Epithelial cell of esophagus (primary cell): ENCODE measurements at places on chromosomes 7 and 10.

DNA sequence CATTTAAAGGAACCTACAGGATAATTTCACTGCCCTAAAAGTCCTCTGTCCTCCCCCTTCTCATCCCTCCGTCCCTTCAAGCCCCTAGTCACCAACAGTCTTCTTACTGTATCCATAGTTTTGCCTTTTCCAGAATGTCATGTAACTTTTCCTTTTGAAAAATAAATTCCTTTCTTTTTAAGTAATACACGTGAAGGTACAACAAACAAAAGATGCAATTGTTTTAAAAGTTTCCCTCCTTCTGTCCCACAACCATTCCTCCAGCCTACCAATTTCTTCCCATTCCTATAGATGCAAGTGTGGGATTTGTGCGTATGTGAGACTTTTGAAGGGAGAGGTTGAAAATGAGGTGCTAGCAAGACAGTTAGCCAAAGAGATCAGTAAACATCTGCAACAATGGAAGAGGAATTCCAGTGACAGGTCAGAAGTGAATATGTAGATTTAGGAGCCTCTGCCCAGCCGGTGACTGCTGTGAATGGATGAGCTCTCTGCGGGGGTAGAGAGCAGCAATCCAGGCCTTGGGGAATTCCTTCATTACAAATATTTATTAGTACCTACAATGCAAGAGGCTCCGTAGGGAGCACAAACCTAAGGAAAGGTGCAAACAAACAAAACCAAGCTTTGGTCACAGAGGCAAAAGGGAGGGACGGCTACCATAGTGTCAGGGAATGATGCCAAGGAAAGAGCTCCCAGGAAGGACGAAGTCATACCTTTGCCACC is 243.6 kb downstream of the SKIDA1 start:
- DNase-seq = no peak

DNA sequence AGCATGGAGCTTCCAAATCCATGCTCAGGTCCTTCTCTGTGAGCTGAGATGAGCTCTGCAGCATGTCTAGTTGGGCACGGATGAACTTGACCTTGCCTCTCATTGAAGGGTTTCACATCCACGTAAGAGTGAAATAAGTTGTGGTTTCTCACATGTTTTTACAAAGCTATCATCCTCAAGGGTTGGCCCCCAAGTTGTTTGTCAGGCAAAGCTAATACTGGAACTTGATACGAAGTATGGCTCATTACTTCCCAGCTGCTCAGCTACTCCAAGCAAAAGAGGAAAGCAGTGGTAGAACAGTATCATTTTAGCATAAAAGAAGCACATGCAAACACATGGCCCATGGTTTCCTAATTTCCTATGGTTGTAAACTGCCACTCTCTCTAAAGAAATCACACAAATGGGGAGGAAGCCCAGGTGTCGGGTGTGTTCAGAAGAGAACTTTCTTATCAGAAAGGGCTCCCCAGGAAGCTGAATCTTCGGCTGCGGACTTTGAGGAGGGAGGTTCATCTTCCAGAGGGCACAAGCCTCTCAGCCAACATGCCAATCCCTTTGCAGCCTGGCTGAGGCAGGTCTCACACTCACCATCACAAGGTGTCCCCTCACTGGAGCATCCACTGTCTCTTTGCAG is 45.3 kb downstream of the PDLIM1 start:
- DNase-seq = no peak

- no peak for DNase-seq
These were observed 79.0 kb upstream of the EMX2 start for GRCh38 chr10:117463545-117463920.

GRCh38 chr10:28986117-28986792 is 302.6 kb upstream of the LYZL1 start:
- peak; percentile 52 for DNase-seq

GRCh38 chr10:79125092-79125491 is 56.3 kb downstream of the ZMIZ1 start:
- DNase-seq = no peak

GRCh38 chr10:97520978-97521761 is 22.4 kb downstream of the UBTD1 start:
- no peak for DNase-seq

DNA sequence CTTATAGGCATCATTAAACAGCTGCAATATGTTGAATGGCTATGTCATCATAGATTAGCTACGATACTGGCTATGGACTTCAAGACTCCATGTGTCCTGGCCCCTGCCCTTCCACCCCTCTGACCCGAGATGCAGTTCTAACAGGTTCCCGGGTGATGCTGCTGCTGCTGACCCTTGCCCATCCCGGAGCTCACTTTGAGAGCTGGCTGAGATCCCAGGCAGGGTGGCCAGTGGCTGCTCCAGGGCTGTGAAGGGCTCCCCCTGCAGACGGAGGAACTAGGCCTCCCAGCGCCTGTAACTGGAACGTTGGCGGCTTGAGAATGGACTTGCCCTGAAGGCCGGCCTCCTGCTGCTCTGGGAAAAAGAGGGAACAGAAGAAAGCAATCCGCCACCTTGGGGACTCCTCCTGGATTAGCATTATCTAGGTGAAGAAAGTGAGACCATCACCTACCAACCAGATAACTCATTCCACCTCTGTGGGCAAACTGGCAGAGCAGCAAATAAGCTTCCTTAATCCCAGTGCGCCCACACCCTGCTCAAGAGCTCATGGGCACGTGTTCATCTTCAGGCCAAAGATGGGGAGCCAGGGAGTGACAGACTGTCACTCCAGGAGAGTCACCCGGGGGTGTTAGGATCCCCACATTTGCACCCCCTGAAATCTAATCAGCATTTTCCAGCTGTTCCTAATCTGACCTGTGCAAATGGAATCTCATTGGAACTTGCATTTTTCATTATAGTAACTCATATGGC is 56.8 kb downstream of the PARP12 start:
- DNase-seq = peak; percentile 32

DNA sequence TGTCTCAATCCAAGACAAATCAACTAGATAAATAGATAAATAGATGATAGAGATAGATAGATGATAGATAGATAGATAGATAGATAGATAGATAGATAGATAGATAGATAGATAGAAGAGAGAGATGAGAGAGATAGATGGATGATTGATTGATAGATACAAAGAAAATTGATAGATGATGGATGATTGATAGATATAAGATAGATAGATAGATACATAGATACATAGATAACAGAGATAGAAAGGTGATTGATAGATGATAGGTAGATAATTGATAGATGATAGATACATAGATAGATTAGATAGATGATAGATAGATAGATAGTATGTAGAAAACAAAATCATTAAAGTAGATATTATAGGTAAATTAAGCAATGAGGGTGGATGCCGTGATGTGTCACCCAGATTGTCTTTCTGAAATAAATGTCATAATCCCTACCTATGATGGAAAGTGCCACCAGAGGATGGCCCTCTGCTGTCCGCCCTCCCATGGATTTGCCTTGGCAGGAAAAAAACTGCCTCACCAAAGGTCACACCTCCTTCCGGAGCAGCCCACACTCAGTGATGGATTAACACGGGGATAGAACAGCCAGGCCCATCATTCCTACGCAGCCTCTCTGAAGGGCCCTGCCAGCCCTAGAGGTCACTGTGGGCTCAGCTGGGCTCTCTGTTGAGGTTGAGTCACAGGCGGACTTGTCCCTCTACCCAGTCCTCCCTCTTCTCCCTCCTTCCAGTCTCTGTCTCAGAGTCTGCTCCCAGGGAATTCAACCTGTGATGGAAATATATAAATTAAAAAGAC is 50.8 kb downstream of the KCNH2 start:
- no peak for DNase-seq
